ENCODE measurements at places on chromosomes 1 and 21. TPM values are rescaled to one million over a fixed set of nuclear protein-coding genes. Genes with fewer than 3 reads are reported as not detected.

DNA sequence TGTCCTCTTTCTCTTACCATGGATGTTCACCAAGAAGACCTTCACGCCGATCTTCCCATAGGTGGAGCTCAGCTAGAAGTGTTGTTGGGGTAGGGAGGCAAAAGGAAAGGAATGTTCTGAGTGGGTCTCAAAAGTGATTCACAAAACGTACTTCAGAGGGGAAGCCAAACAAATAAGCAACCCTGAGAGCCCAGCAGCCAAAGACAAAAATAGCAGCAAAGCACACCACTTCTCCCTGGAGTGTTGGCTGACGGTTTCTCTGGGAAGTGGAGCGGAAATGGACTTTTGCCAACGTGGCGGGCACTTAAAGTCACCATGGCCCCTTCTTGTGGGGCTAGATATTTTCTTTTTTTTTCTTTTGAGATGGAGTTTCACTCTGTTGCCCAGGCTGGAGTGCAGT, 23.1 kb downstream of the SLC26A9 start:
- no peak overlapping the region for H3K27ac ChIP-seq
- no peaks in the 10 kb centered on the region for H3K4me1 ChIP-seq
- no peaks in the 10 kb centered on the region for H3K36me3 ChIP-seq
- peaks cover 4% of the 10 kb centered on the region for H3K27me3 ChIP-seq
- no peak overlapping the region for H3K4me3 ChIP-seq

Gene WNT4
- total RNA-seq, result not detected

GRCh38 chr21:42277593-42277992, 37.6 kb downstream of the TFF3 start:
- no peak overlapping the region for H3K4me3 ChIP-seq
- H3K27me3 ChIP-seq, result no peaks in the 10 kb centered on the region
- DNase-seq, result no peak
- H3K4me1 ChIP-seq, result no peaks in the 10 kb centered on the region
- peaks cover 2% of the 10 kb centered on the region for H3K36me3 ChIP-seq

Gene KCNA3
- 17.5 TPM for total RNA-seq

- no peak for DNase-seq
- H3K27ac ChIP-seq, result no peak overlapping the region
- H3K36me3 ChIP-seq, result no peaks in the 10 kb centered on the region
- peaks cover 5% of the 10 kb centered on the region for H3K4me1 ChIP-seq
- H3K4me3 ChIP-seq, result no peak overlapping the region
Measured at GRCh38 chr1:157403203-157403602, 149.1 kb downstream of the FCRL5 start.

Gene AQP10
- not detected for total RNA-seq

DNA sequence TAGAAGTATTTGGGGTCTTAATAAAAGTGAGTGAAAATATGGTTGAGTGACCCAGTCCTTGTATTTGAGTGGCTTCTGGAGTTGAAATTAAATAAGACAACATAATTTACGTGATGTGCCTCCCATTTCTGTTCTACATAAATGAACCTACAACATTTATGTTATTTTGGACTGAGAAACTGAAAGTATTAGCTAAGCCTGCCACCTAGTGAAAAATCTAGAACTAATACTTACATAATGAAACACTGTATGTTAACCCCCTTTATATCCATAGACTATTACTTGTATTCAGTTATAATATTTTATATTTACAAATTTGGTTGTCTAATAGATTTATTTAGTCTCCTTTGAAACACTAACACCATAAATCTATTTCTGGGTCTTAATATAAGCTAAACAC, 298.9 kb downstream of the KCNT2 start:
- no peaks in the 10 kb centered on the region for H3K4me1 ChIP-seq
- H3K4me3 ChIP-seq, result no peak overlapping the region
- no peaks in the 10 kb centered on the region for H3K36me3 ChIP-seq
- DNase-seq, result no peak
- no peaks in the 10 kb centered on the region for H3K27me3 ChIP-seq
- no peak overlapping the region for H3K27ac ChIP-seq

DNA sequence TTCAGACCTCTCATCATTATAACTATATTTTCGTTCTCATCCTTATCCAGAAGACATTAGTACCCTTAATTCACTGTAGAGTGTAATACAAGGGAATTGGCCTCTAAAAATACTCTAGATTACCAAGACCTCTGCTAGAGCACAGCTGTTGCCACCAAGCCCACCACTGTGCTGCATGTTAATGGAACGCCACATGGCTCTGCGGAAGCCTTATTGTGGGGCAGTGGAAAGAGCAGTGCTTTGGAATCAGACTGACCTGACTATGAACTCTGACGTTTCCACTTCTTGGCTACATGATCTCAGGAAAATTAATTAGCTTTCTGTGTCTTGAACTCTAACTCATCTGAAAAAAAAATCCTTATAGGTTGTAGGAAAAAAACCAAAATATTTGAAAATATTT, 222.1 kb downstream of the LMX1A start:
- no peaks in the 10 kb centered on the region for H3K36me3 ChIP-seq
- peaks cover 12% of the 10 kb centered on the region for H3K27me3 ChIP-seq
- DNase-seq, result no peak
- H3K4me1 ChIP-seq, result no peaks in the 10 kb centered on the region
- no peak overlapping the region for H3K4me3 ChIP-seq

Gene CHML
- 27.6 TPM for total RNA-seq

Gene TMEM35B
- 19.2 TPM for total RNA-seq

GRCh38 chr1:30329802-30330557, 393.4 kb downstream of the MATN1 start:
- no peak overlapping the region for H3K4me3 ChIP-seq
- H3K27me3 ChIP-seq, result no peaks in the 10 kb centered on the region
- DNase-seq, result no peak

DNA sequence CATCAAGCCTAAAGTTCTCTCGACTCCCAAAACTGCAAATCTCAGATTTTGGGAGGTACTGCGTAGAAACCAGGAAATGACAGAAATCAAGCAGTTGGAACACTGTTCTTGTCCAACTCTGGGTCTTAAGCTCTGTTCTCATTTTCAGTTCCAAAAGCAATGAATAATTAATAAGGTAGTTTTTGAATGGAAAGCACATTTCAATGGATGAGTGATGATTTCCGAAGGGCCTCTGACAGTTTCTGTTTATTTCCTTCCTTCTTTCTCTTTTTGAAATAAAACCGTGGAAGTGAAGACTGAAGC, 20.9 kb upstream of the TARBP1 start:
- DNase-seq, result no peak
- peaks cover 14% of the 10 kb centered on the region for H3K27me3 ChIP-seq
- no peak overlapping the region for H3K4me3 ChIP-seq
- H3K4me1 ChIP-seq, result peaks cover 51% of the 10 kb centered on the region
- H3K27ac ChIP-seq, result peak overlapping the region; percentile 74

DNA sequence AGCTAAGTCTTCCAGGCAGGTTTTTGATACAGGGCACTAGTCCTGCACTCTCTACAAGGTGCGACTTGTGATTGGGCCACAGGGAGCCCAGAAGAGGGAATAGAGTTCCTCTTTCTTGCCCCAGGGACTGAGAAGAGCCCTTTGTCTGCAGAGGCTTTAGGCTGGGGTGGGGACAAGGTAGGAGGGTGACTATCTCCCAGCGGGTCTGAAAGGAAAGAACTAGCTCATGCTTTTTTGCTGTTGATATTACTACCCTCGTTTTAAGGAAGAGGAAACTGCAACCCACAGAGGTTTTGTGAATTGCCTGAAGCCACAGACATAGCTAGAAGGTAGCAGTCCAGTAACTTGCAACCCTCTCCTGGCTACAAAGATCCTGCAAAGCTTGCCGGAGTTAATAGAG, 615.2 kb downstream of the MATN1 start:
- H3K27ac ChIP-seq, result no peak overlapping the region
- no peak overlapping the region for H3K4me3 ChIP-seq
- peaks cover 42% of the 10 kb centered on the region for H3K27me3 ChIP-seq
- no peaks in the 10 kb centered on the region for H3K4me1 ChIP-seq
- no peaks in the 10 kb centered on the region for H3K36me3 ChIP-seq

- H3K4me1 ChIP-seq, result peaks cover 16% of the 10 kb centered on the region
- no peaks in the 10 kb centered on the region for H3K27me3 ChIP-seq
- no peak overlapping the region for H3K27ac ChIP-seq
- DNase-seq, result no peak
Measured at GRCh38 chr1:246632281-246633168, 66.3 kb downstream of the CNST start.

Gene C8B
- total RNA-seq, result not detected

- no peaks in the 10 kb centered on the region for H3K27me3 ChIP-seq
- no peak overlapping the region for H3K4me3 ChIP-seq
- DNase-seq, result no peak
- peaks cover 2% of the 10 kb centered on the region for H3K36me3 ChIP-seq
- H3K4me1 ChIP-seq, result peaks cover 7% of the 10 kb centered on the region
Measured at GRCh38 chr21:34046917-34047316, 26.5 kb upstream of the MRPS6 start.

- H3K27me3 ChIP-seq, result no peaks in the 10 kb centered on the region
- peaks cover 60% of the 10 kb centered on the region for H3K36me3 ChIP-seq
- DNase-seq, result no peak
- H3K4me3 ChIP-seq, result no peak overlapping the region
- no peak overlapping the region for H3K27ac ChIP-seq
Measured at GRCh38 chr1:53765657-53766056, 26.7 kb upstream of the GLIS1 start.

- no peak overlapping the region for H3K4me3 ChIP-seq
- DNase-seq, result no peak
- H3K36me3 ChIP-seq, result no peaks in the 10 kb centered on the region
Measured at GRCh38 chr1:102191723-102192122, 195.0 kb upstream of the OLFM3 start.

GRCh38 chr1:172727956-172728603, 69.2 kb downstream of the FASLG start:
- H3K4me3 ChIP-seq, result no peak overlapping the region
- peak; percentile 49 for DNase-seq
- H3K27me3 ChIP-seq, result peaks cover 13% of the 10 kb centered on the region
- H3K27ac ChIP-seq, result no peak overlapping the region
- H3K36me3 ChIP-seq, result peaks cover 3% of the 10 kb centered on the region
- peaks cover 17% of the 10 kb centered on the region for H3K4me1 ChIP-seq

Gene KCNE2
- not detected for total RNA-seq

GRCh38 chr1:88321706-88322105, 362.4 kb upstream of the PKN2 start:
- no peak overlapping the region for H3K4me3 ChIP-seq
- no peak overlapping the region for H3K27ac ChIP-seq
- no peaks in the 10 kb centered on the region for H3K36me3 ChIP-seq
- H3K4me1 ChIP-seq, result no peaks in the 10 kb centered on the region

DNA sequence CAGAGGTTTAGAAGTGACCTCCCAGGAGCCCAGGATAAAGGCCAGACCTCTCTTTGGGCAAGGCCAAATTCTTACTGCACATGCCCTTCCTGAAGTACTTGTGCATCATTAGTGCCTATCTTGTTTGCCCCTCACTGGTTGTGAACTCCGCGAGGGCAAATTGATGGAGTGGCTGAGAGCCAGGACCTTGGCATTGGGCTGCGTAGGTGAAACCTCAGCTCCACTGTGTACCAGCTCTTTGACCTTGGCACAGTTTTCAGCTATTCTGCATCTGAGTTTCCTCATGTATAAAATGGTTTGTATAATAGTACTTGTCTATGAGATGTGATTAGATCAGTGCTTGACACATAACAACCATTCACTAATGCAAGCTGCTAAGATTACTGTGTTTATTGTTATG, 11.5 kb downstream of the OTUD3 start:
- no peak overlapping the region for H3K27ac ChIP-seq
- H3K27me3 ChIP-seq, result no peaks in the 10 kb centered on the region
- no peak for DNase-seq
- no peak overlapping the region for H3K4me3 ChIP-seq
- H3K4me1 ChIP-seq, result peaks cover 4% of the 10 kb centered on the region
- H3K36me3 ChIP-seq, result peaks cover 23% of the 10 kb centered on the region

DNA sequence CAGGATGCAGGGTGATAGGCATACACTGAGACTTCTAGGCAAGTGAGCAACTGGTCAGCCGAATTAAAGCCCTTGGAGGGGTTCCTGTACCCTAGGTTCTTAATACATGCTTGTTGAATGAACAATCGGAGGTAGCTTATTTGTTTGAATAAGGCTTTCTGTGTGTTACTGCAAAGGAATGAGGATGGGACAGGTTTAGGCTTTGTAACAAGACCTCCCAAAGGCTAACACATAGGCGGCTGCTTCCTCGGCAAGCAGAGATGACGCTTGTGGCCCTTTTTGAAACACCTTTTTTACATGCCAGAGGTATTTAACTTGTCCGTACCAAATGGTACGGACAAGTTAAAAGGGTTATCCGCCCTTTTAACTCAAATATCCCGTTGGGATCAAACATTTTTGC, 511.6 kb downstream of the KIF26B start:
- no peak for DNase-seq
- H3K27ac ChIP-seq, result no peak overlapping the region
- H3K4me1 ChIP-seq, result no peaks in the 10 kb centered on the region
- H3K27me3 ChIP-seq, result no peaks in the 10 kb centered on the region

DNA sequence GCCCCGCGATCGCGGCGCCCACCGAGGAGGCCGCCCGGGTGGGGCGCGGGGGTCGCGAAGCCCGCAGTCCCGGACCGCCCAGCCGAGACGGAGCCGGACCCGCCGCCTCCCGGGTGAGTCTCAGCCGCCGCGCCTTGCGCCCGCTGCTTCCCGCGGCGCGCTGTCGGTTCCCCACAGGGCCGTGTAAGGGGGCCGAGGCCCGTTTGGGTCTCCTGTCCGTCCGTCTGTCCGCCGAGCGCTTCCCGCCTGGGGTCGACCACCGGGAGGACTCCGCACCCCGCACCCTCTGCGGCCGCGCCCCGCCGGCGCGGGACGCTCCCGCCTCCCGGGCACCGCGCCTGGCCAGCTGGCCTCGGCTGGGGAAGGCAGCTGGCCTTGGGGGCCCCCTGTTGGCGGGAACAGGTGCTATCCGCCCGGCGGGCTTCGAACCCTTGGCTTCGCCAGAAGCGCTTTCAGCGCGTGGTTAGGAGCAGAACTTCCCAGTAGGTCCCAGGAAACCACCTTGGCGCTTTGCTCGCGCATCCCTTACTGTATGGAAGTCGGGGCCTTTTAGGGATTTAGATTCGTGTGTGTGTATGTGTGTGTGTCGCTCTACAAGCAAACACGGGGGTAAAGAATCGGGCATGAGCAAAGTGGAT, 414 bp downstream of the TMEM51 start:
- DNase-seq, result peak; percentile 42
- peaks cover 53% of the 10 kb centered on the region for H3K27me3 ChIP-seq
- H3K4me3 ChIP-seq, result peak overlapping the region; percentile 12
- H3K36me3 ChIP-seq, result no peaks in the 10 kb centered on the region
- no peak overlapping the region for H3K27ac ChIP-seq

GRCh38 chr1:12708396-12709090, 7.4 kb upstream of the AADACL3 start:
- DNase-seq, result no peak
- no peaks in the 10 kb centered on the region for H3K4me1 ChIP-seq
- H3K27ac ChIP-seq, result no peak overlapping the region
- H3K4me3 ChIP-seq, result no peak overlapping the region
- peaks cover 9% of the 10 kb centered on the region for H3K27me3 ChIP-seq
- H3K36me3 ChIP-seq, result no peaks in the 10 kb centered on the region
